ENCODE measurements at places on chromosomes 12 and 14.

- DNase-seq, result no peak
Measured at GRCh38 chr12:23781118-23781517, 168.4 kb downstream of the SOX5 start.

DNA sequence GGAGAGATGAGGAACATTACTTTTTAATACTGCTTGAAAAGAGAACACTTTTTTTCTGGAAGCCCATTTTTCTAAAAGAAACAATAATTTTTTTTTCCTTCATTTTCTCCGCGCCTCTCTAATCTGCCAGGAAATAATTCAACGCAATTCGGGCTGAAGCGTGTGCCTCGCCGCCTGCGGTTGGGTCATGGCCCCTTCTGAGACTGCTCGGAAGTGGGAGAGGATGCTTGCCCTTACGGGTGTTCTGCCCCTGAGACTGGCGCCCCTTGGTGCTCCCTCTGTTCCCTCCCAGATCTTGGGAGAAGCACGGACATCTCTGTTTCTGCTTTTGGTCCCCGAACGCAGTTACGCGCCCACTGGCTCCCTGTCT, 332 bp upstream of the TBC1D30 start:
- no peak for DNase-seq

DNA sequence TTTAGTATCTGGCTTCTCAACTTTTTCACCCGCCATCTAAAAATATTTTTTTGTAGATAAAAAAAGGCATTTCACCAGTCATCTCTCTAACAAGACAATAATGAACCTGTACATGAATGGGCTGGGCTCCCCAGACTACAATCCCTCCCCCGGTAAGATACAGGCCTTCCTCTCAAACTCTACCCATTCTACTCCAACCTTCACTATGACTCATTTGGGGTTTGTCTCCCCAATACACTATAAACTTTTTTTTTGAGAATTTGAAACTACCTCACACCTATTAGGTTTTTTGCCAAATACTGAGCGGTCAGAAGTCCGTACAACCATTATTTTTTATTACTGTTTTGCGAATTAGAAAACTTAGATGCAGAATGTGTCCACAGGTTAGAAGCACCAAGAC, 784 bp downstream of the RPL6 start:
- DNase-seq, result no peak

DNA sequence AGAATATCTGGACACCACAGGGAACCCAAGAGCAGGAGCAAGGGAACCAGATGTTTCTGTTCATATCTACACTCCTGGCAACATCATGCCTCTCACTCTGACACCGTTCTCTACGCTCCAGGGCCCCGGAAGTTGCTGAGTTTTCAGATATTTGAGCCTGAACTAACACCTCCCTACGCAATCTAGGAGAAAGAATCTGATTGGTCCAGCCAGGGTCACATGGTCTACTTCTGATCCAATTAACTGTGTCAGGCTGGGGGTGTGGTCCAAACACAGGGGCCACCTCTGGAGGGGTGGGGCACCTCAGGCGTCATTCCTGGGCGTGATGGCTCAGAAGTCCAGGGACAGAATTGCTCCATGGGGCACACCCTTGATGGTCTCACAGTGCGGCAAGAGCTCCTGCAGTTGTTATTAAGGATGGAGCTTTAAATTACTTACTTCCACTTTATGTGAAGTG, 165.5 kb downstream of the PTPN11 start:
- DNase-seq, result no peak

GRCh38 chr14:55427439-55427838, 13.0 kb downstream of the TBPL2 start:
- DNase-seq, result no peak

GRCh38 chr14:92199763-92200162, 78.0 kb downstream of the CPSF2 start:
- DNase-seq, result no peak

- DNase-seq, result no peak
Measured at GRCh38 chr12:24770821-24771220, 178.1 kb downstream of the BCAT1 start.

- no peak for DNase-seq
Measured at GRCh38 chr12:7434670-7435069, 9.3 kb downstream of the CD163L1 start.

DNA sequence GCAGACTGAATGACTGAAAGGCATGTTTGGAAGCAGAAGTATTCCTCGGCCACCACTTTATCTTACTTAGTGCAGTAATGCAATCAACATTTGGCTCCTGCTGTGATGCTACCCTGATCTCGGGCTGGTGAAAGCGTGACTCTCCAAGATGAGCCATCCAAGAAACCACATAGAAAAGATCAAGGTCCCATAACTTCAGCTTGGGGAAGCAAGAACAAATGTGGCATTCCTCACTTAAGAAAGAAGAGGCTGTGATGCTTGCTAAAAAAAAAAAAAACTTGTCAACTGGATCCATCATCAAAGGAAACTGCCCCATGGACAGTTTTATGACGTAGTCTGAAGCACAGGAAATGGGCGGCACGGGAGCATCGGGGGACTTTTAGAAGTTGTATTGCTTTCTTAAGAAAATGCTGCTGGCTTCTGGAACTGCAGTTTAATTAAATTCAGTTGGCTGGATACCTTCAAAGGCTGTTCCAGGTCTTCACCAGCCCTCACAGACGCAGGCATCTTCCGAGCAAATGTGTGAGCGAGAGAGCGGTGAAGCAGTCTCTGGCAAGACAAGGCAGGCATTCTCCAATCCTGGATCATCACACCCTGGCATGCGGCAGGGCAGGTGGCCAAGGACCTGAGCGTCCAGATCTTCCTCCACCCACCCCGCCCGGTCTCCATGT, 38.2 kb upstream of the MAP1LC3B2 start:
- no peak for DNase-seq

- DNase-seq, result no peak
Measured at GRCh38 chr12:114774197-114774596, 90.2 kb upstream of the TBX3 start.

- DNase-seq, result no peak
Measured at GRCh38 chr12:93568091-93568490, 4.4 kb upstream of the SOCS2 start.

DNA sequence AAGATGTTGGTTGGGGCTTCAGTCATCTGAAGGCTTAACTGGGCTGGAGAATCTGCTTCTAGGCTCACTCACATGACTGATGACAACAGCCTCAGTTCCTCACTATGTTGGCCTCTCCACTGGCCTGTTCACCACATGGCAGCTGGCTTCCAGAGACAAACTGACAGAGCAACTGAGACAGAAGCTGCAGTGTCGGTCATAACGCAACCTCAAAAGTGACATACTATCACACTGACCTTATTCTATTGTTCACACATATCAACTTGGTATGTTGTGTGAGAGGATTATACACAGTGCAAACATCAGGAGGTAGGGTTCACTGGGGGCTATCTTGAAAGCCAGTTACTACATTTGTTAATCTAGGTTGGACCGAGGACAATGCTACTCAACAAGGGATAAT, 92.9 kb downstream of the PAWR start:
- no peak for DNase-seq

DNA sequence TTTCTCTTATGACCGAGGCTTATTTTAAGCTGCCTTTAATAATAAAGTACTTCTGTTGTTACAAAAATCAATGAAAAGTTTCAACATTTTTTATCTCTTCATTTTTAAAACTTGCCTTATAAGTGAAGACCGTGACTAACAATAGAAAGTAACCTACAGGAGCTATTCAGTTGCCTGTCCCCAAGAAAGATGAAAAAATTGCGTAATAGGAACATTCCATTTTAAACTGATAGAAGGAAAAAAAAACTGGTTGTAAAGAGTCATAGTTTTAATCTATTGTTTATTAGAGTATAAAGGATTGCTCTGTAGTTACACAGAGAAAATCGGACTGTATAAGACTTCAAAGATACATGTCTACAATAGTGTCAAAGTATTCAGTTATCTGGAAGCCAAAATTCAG, 83.3 kb downstream of the DAAM1 start:
- DNase-seq, result no peak

DNA sequence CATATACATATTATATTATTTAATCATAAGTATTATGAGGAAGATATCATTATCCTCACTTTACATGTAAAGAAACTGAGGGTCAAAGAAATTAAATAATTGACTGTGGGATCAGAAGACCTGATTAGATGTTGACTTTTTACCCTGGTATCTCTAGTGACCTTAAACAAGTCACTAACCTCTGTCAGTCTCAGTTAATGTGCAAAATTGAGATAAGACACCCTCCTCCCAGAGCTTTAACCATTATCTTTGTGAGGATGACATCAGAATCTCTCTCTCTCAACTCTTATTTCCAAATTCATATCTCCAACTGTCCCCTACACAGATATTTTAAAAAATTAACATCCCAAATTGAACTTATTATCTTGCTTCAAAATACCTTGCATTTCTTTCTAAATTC, 177.8 kb downstream of the KLHL28 start:
- DNase-seq, result no peak

- DNase-seq, result no peak
Measured at GRCh38 chr12:19227190-19227879, 97.8 kb downstream of the PLEKHA5 start.

- no peak for DNase-seq
Measured at GRCh38 chr14:41280745-41281144, 325.9 kb upstream of the LRFN5 start.

DNA sequence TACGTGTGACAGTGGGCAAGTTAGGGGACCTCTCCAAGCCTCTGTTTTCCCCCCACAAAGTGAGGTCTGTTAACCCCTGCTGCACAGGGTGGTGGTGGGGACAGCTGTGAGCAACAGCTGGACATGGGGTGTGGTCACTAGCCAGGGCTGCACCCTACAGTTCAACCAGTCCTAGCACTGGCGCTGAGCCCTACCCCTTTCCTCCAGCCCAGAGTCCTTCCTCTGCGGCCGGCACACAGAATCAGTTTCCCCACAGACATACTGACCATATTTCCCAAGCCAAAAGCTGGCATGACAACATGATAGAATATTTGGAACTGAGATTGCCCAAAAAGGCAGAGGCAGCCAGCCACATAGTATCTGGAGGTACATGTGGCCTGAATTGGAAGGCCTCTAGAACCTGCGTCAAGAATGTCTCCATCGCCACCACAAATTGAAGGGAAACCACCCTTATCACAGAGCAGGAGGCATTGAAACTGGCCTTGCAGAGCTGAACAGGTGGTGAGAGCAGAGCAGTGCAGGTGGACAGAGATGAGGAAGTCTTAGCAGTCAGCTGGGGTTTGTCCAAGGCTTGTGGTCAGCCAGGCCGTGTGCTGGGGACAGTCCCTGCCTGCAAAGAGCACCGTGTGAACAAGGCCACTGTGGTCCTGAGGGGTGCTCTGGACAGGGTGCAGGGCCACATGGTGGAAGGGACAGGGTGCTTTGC, 21.2 kb downstream of the DEGS2 start:
- DNase-seq, result no peak

DNA sequence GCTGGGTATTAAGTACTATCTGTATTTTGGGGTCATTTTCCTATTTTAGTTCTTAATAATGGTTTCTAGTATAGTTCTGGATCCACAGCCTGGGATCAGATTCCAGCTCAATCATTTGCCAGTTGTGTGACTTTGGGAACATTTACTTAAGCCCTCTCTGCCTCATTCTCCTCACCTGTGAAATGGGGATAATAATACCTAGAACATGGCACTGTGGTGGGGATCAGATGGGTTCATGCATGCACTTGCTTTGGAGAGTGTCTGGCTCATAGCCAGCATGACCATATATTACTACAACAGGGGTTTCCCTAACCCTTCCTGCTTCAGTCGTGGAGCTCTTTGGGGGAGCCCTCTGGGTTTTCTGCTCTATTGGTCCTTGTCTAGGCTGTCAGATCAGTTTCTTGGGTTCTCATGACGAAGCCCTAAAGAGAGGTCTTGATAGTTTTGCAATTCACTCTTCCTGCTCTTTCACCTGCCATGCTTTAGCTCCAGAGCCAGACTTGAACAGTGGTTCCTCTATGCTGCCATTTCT, 34.1 kb upstream of the SMOC1 start:
- no peak for DNase-seq

GRCh38 chr12:110282956-110283817, 2.1 kb downstream of the ATP2A2 start:
- DNase-seq, result no peak

DNA sequence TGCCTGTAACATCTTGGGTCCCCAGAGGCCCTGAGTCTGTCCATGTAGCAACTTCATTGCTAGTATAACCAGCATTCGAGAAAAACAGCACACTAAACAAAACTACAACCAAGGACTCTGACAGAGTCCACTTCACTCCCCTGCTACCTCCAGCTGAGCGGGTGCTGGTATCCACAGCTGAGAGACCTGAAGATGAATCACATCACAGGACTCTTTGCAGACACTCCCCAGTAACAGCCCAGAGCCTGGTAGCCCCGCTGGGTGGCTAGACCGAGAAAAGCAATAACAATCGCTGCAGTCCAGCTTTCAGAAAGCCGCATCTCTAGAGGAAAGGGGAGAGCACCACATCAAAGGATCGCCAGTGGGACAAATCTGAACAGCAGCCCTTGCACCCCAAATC, 9.0 kb upstream of the IQSEC3 start:
- DNase-seq, result no peak

- DNase-seq, result no peak
Measured at GRCh38 chr12:27772328-27773049, 7.5 kb upstream of the KLHL42 start.
